GM12864 (cell line): ENCODE measurements at places on chromosomes 7 and 10.

GRCh38 chr7:114942446-114943175 is 20.7 kb downstream of the MDFIC start:
- DNase-seq, result no peak

DNA sequence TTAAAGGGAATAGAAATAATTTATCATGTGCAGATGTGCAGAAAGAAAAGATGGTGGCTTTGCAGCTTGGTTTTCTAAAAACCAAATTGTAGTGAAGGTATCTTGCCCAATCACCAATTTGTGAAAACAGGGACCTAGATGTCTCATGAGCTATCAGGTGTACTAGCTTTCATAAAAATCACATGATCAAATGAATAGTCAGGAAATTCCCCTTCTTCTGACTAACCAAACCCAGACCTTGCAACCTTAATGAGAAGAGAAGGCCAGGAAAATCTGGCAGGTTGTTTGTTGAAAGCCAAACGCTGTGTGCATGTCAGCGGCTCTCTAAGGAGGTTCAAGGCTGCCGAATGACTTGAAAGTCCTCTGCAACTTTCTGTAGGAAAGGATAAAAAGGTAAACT is 304.4 kb upstream of the NRP1 start:
- no peak for DNase-seq

DNA sequence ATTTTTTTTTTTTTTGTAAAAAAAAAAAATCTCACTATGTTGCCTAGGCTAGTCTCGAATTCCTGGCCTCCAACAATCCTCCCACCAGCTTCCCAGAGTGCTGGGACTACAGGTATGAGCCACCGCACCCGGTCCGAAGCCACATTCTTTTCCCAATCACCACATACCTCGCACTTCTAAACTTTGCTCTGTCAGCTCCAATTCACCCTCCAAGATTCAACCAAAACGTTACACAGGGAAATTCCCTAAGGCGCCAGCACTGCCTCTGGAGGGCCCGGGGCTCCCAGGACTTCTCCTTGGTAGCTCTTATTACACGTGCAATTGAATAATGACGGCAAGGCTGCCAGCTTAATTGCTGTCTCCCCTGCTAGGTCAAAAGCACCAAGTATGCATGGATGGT is 10.3 kb upstream of the DNAAF5 start:
- no peak for DNase-seq

GRCh38 chr7:47404010-47404409 is 177.9 kb downstream of the TNS3 start:
- DNase-seq, result no peak

DNA sequence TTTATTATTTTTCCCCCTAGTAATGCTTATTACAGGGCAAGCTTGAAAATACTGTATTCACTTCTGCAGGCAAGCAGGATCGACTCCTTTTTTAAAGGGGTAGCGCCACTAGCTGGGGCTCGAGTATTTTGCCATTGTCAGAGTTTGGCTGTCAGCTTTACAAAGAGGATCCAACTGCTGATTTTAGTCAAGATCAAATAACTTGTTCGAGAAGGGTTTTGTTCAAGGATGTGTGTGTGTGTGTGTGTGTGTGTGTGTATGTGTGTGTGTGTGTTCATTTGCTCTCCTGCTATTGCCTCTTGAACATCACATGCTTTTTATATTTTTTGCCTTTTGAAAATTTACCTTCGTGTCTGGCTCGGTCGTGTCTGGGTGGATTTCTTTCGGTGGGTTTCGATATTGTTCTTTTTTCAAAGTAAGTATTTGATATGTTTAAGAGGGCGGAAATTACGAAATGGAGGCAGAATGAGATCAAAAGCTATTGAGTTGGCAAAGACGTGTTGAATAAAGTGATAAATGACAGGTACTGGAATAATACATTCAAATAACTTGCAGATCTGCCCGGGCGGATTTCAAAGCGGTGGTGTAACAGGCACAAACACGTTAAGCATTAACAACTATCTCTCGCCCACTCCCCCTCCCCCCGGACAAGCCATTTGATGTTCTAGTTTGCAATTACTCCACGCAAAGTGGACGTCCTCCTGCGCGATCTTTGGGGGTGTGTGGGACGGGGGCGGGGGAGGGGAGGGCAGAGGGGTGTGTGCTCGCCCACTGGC is 1.1 kb downstream of the ARID5B start:
- no peak for DNase-seq

- no peak for DNase-seq
These were observed 293.7 kb downstream of the FZD1 start for GRCh38 chr7:91557789-91558404.

- no peak for DNase-seq
These were observed 68.0 kb downstream of the TRIL start for GRCh38 chr7:28890137-28890536.

DNA sequence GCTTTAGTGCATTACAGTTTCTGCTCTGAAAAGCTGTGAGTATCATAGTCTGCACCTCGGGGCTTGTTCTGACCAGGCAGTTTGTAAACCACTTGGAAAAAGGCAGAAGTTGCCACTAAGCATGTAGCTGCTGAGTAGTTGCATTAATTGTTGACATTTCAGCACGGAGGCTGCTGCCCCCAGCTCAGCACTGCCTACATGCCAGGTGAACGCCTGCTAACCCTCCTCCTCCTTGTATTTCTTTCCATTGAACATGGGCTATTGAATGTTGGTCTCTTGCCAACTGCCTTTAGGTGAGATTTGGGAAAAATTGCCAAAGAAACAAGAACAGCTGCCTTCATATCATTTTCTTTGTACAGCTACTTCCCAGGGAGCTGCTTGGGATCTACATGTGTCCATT is 164.2 kb downstream of the RAPGEF5 start:
- DNase-seq, result no peak

DNA sequence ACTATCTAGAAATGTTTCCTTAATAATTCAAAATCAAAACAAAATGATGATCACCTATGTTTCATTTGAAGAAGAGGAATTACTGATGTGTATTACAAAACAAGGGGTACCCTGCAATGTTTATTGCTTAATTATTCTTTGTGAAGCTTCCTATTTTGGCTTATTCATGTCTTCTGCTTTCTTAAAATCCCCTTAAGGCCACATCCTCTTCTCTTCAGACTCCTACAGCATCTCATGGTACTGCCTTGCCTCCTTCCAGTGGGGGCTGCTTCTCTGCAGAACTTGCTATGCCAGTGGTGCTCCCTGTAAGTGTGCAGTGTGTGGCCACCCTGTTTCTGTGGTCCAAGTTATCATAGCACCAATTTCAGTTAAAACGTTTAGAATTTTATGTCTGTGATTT is 35.0 kb downstream of the CCDC146 start:
- DNase-seq, result peak; percentile 15

GRCh38 chr10:30431435-30431911 is 2.5 kb upstream of the MAP3K8 start:
- no peak for DNase-seq

DNA sequence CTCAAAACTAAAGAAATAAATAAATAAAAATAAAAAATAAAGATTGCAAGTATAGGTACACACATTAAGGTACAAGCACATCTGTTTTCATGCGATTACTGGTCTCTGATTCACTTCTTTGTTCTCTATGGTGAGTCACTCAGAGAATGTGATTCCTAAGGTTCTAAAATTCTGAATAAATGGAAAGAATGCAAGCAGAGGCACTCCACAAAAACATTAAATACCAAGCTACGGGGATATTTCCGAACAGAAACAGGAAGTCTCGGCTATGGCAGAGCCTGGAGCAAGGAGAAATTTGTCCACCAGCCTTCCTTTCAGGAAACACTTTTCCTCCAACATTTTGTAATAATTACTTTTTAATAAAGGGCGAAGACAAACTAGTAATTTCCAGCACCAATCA is 1.4 kb downstream of the VOPP1 start:
- DNase-seq, result no peak

DNA sequence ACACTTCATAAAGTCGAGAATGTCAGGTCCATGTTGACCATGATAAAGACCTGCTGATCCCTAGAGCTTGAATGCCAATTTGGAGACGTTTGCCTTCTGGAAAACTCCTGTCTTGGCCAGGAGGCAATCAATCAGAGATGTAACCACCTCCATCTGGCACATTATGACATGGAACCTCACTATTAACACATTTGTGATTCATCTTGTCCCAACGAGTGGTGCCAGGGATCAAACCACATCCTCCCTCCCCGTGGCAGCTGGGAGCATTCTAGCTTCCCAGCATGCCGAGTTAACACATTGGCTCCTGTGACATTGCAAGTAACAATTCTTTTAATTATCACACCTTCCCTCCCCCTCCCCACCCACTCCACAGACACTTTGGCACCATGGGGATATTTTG is 84.0 kb upstream of the PPP1R17 start:
- no peak for DNase-seq

DNA sequence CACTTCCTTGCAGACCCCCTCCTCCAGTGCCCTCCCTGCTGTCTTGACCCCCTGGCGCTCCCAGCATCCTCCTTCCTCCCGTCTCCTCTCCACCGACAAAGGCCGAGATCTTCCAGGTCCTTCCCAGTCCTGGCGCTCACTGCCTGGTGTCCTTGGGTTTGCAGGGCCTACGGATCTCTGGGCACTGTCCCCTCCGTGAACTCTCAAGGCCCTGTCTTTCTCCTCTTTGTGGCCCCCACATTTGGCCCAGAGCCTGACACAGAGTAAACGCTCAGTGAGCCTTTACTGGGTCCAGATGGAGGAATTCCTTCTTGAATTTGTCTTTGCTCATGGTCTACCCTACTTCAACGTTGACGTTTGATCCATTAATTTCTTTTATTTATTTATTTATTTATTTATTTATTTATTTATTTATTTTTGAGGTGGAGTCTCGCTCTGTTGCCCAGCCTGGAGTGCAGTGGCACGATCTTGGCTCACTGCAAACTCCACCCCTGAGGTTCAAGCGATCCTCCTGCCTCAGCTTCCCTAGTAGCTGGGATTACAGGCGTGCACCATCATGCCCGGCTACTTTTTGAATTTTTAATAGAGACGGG is 29.7 kb downstream of the TMEM270 start:
- no peak for DNase-seq

DNA sequence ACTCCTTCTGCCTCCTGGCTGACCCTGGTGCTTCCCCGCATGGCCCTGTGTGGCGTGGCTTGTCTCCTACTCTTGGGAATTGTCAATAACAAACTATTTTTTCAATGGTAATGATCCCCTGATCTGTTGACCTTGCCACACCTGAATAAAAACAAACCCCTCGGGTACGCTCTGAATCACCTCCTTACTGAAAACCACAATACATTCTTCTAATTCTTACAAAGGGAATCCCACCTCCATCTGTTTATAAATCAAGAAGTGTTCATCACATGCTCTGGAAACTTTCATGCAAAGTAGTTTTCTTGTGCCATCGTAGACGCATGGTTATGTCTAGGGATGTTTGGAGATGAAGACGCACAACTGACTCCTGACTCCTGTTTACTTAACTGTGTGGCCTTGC is 245.8 kb downstream of the FRMD4A start:
- DNase-seq, result no peak

- no peak for DNase-seq
These were observed 1250.6 kb downstream of the GATA3 start for GRCh38 chr10:9305018-9305655.

GRCh38 chr10:29319205-29319781 is 30.4 kb downstream of the LYZL1 start:
- DNase-seq, result no peak
